Ureter (tissue), 1 donor: ENCODE measurements at places on chromosomes 5 and 9. TPM values are rescaled to one million over a fixed set of nuclear protein-coding genes. Genes with fewer than 3 reads are reported as not detected.

Gene WDR38
- not detected for total RNA-seq

Gene MSANTD3
- total RNA-seq = 12.3 TPM

Gene FOXD4L6
- total RNA-seq = not detected

Gene MLANA
- total RNA-seq = not detected

Gene FGF10
- total RNA-seq = 12.8 TPM

Gene CIZ1
- total RNA-seq = 134 TPM

Gene WNT8A
- not detected for total RNA-seq

Gene C6
- 2.5 TPM for total RNA-seq

Gene INSL6
- total RNA-seq = not detected

Gene PCDHB4
- total RNA-seq = 2.2 TPM

Gene C5orf52
- total RNA-seq = not detected

Gene GCNT4
- 17.8 TPM for total RNA-seq

Gene FOXD1
- total RNA-seq = 1.1 TPM

Gene GABBR2
- total RNA-seq = 12.2 TPM
